ENCODE measurements at places on chromosomes 5 and 9.
A peak's percentile ranks its signal among the peaks of the same experiment; 100 is the strongest.

GRCh38 chr9:3968891-3969290, 331.0 kb downstream of the GLIS3 start:
- no peak for DNase-seq

GRCh38 chr5:67679184-67679841, 482.7 kb upstream of the CD180 start:
- no peak for DNase-seq

- no peak for DNase-seq
Measured at GRCh38 chr5:168097876-168098653, 193.4 kb upstream of the WWC1 start.

DNA sequence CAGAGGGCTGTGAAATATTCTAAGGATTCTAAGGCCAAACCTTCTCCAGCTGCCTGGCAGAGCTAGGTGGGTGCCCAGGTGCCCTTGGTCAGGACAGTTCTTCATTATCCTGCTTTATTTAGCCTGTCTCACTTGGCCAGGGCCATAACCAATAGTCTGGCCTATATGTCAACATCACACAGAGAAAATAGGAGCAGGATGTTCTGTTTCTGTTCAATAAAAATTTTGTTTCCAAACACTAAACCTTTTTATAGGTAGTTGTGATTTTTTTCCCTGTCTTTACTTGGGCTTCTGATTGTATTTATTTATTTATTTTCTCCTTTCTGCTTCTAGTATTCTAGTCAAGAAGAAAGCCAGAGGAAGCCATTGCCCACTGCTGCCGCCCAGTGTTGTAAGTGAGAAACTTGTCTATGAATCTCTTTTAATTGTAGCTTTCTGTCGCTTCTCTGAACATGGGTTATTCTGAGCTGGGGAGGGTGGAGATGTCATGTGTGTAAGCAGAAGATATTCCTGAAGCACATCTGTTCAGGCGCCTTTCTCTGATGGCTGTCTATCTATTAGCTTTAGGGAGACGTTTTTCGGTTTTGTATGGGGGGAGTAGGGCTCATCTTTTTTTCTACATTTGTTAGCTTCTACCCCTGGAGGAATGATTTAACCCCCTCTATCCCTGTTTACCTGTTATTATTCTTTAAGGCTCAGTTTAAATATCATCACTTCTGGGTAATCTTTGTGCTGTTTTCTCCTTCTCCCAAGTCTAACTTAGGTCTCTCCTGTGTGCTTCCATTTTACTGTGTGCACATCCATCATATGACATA, 97.1 kb downstream of the UNC13B start:
- DNase-seq, result peak; percentile 92

DNA sequence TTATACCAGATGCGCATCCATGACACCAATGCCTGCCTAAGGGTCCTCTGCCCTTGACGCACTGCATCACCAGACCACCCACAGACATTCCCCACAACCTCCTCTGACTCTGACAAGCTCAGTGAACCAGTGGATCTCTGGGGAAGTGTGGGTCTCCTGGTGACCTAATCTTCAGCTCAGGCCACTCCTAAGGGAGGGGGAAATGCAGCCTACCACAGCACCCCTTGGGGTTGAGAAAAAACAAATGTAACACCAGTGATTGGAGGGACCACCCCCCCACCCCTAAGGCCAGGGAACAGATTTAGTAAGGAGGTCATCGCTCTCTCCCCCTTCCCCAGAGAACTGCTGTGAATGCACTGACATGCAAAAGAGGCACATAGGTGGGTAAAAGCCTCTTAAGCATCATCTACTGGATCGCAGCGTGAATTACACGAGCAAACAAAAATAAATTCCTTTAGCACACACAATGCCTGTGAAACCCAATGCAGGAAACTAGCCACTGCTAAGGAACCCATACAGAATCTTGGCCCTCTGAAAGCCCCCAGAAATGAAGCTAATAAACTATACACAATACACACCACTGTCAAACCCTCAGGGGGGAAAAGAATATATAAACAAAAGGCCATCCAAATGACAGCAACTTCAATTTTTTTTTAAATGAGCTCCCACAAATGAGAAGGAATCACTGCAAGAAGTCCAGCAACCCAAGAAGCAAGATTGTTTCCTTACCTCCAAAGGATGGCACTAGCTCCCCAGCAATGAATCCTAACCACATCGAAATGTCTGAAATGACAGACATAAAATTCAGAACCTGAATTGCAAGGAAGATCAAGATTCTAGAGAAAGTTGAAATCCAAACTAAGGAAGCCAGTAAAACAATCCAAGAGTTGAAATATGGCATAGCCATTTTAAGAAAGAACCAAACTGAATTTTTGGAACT, 513.7 kb upstream of the PTGER4 start:
- DNase-seq, result peak; percentile 27

- no peak for DNase-seq
Measured at GRCh38 chr9:97737429-97737828, 40.3 kb upstream of the XPA start.

GRCh38 chr9:92642041-92642451, 27.9 kb downstream of the IPPK start:
- DNase-seq, result no peak

DNA sequence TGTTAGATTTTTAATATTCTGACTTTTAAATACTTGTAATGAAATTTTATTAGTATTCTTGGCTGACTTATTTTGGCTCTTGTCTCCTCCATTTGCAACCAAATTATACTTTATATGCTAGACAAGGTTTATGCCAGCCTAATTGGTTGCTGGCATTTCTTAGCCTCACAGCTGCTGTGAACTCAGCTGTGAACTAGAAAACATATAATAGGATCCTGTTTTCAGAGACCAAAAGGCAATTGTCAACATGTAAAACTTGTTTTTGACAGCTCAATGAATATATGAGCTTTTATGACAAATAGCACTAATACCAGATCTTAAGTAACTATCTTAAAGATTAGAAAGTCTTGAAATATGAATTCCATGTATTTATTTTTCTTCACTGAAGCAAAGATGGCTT, 25.9 kb downstream of the KIF2A start:
- peak; percentile 54 for DNase-seq

- no peak for DNase-seq
Measured at GRCh38 chr5:132762246-132763000, 14.6 kb downstream of the SEPTIN8 start.

GRCh38 chr9:134253606-134254205, 72.5 kb upstream of the RXRA start:
- DNase-seq, result peak; percentile 21

GRCh38 chr5:38532165-38532669, 24.2 kb downstream of the LIFR start:
- peak; percentile 72 for DNase-seq

GRCh38 chr9:123355761-123356431, at the start of gene CRB2:
Gene CRB2, plus strand, starts transcription at chr9:123356197. Its CDS starts 64 bp downstream, at chr9:123356261.
- DNase-seq, result no peak

GRCh38 chr5:132591145-132591544, 34.4 kb downstream of the RAD50 start:
- DNase-seq, result no peak

DNA sequence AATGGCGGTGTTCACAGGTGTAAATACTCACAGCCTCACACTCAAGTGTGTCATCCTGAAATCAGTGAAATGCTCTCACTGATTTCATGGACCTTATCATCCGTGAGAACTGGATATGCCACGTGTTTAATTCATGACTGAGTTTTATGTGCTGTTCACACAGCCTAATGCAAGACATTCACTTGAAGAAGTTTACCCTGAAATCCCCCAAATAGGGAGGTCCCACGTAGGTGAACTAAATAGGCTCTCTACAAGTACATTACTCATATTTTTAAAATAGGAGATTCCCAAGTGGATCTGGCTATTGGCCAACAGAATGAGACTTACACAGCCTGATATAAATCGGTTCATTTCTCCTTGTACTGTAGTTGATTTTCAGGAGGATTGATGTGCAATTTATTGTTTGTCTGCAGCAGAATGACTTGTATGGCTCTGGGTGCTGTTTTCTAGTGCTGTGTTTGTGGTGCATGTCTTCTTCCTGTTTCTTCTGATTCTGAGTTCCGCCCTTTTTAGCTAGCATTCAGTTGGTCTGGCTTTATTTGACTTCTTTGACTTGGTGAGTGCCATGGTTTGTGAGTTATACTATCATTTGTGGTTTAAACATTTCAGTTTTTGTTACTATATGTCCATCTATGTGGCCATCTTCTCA, 25.1 kb downstream of the TRIO start:
- peak; percentile 50 for DNase-seq

DNA sequence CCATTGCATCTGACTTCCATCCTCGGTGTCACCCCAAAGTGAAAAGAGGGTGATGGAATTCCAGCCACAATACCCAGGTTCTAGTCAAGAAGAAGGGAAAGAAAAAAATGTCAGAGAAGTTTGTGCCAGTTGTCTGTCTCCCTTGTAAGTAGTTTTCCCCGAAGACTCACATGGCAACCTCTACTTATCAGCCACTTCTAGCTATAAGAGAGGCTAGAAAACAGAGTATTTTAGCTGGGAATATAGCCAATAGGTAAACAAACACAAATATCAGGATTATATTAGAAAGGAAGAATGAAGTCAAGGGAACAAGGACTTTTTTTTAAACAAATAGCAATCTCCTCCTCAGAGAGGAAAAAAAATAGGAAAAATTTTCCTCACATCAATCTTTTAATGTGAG, 12.2 kb upstream of the ISL1 start:
- DNase-seq, result no peak

GRCh38 chr5:74390822-74391221, 249.7 kb downstream of the ENC1 start:
- DNase-seq, result no peak

- DNase-seq, result no peak
Measured at GRCh38 chr5:137095597-137095996, 403.5 kb downstream of the SPOCK1 start.

GRCh38 chr9:132472599-132472998, 62.6 kb downstream of the CFAP77 start:
- DNase-seq, result no peak

GRCh38 chr9:107733523-107733894, 243.9 kb upstream of the KLF4 start:
- DNase-seq, result peak; percentile 78

DNA sequence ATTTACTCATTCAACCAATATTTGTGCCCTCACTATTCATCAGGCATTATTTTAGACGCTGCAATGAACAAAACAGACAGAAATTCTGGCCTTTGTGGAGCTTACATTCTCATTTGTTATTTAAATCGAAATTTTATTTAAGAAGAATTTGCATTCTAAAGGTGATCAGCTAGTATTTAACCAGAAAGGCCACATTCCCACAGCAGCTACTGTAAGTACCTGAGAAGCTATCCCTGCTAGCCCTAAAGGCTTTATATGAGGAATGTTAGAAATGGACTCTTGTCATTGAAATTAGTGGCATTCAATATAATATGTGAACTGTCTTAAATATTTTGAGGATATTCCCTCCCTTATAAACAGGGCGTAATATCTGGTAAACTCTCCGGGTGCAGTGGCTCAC, 35.0 kb upstream of the GOLM1 start:
- DNase-seq, result no peak

DNA sequence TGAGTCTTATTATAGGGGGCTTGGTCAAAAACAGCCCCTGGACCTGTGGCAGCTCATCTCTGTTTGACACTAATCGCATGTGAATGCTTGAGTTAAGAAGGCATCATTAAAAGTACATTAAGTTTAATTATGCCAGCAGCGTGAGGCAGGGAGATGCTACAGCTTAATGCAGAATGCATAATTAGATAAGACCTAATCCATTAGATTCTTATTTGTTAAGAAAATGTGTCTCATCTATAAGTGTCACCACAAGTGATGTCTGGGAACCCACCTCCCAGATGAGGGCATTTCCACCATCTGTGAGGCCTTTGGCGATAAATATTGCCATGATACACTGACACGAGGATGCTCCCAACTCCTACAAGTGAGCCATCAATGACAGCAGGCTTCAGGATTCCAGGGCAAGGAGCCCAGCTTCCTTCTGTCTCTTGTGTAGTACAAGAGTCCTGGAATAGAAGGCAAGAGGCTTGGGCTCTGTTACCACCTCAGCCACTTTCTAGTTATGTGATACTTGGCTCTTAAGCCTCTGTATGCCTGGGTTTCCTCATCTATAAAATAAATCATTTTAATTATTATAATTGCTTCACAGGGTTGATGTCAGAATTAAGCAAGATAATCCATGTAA, 202.7 kb downstream of the FAM114A2 start:
- DNase-seq, result no peak

DNA sequence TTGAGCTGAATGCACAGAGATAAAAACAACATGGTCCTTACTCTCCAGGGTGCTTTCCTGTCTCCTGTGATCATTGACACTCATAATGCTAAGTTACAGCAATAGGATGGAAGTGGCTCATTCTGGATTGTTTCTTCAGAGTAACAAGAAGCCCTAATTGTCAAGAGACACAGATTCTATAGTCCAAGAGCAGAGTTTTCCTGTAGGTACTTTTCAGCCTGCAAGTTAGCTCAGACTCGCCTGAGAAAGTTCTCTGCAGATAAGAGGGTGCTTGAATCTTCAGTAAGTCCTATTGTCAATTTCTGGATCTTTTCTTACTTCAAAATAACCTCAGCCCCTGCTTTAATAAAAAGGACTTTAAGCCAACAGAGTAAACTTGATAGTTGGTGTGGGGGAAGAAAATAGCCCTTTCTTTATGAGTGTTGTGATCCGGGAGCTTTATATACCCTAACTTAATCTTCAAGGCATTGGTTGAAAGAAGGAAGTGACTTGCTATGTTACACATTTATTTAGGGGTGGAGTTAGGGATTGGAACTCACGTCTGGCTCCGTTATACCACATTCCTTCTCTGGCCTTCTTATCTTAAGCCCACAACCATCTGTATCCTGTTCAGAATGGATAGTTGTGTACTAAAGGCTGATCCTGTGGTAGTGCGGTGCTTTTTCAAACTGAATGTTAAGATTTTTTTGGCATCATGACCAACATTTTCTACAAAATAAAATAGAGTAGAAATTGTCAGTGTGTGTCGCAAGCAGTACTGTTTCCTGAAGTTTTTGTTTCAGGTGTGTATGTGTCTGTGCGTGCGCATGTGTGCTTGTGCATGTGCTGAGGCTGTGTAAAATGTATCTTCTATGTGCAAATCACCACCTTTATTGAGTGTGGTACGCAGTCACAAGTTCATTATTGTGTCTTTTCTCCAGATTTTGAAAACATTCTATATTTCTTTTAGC, 173.9 kb downstream of the WDR70 start:
- DNase-seq, result no peak

GRCh38 chr9:132887181-132888120, 8.8 kb downstream of the SPACA9 start:
- DNase-seq, result no peak

GRCh38 chr5:91048073-91048472, 335.0 kb downstream of the ARRDC3 start:
- no peak for DNase-seq

DNA sequence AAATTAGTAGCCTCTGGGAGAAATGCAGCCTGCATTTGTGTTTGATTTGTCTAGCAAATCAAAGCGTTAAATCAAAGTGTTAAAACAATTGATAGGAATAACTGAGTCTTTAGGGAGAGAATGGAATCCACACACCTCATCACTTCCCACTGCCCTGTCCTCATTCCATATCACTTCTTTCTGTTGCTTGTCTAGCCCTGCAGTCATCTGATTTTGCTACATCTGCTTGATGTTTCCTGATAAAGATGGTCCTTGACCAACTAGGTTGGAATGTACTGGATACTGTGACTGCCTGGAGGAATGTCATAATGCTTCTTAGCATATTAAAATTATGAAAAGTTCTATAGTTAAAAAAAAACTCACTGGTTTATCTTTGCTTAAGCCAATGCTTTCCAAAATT, 119.9 kb downstream of the DOCK2 start:
- no peak for DNase-seq

GRCh38 chr9:69134412-69134811, 39.7 kb upstream of the TJP2 start:
- DNase-seq, result no peak

- peak; percentile 72 for DNase-seq
Measured at GRCh38 chr5:75053304-75054133, 1.2 kb upstream of the GCNT4 start.
